ENCODE measurements at places on chromosomes 2 and 18. TPM values are rescaled to one million over a fixed set of nuclear protein-coding genes. Genes with fewer than 3 reads are reported as not detected.

UGT1A3 gene
- not detected for total RNA-seq

PID1 gene
- total RNA-seq: 38.8 TPM

NEU2 gene
- total RNA-seq: not detected

RPRD1A gene
- total RNA-seq: 18.3 TPM

CRYGC gene
- total RNA-seq: not detected

CNGA3 gene
- 0.16 TPM for total RNA-seq

EIF5B gene
- 19.1 TPM for total RNA-seq

BMP10 gene
- not detected for total RNA-seq
